ENCODE measurements at places on chromosomes 13 and 19. TPM values are rescaled to one million over a fixed set of nuclear protein-coding genes. Genes with fewer than 3 reads are reported as not detected.

The MAB21L1 gene
- 0.83 TPM for total RNA-seq

DNA sequence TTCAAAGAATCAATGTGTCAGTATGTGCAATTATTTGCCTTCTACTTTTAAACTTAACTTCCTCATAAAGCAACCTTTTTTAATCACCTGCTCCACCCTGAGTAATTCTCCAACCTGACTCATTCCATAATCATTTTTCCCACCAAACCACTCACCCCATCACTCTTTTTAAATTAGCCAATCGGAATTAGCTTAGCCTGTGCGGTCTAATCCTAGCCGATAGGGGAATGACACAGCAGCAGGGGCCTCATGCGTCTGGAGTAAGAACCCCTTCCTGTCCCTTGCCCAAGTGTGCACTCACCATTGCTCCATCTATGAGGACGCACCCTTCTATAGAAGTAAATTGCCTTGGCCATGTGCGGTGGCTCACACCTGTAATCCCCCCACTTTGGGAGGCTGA lies 27.4 kb upstream of the ZNF83 start:
- peak; percentile 39 for DNase-seq

- no peak for DNase-seq
These were observed 14.6 kb upstream of the FFAR2 start for GRCh38 chr19:35433448-35433847.

DNA sequence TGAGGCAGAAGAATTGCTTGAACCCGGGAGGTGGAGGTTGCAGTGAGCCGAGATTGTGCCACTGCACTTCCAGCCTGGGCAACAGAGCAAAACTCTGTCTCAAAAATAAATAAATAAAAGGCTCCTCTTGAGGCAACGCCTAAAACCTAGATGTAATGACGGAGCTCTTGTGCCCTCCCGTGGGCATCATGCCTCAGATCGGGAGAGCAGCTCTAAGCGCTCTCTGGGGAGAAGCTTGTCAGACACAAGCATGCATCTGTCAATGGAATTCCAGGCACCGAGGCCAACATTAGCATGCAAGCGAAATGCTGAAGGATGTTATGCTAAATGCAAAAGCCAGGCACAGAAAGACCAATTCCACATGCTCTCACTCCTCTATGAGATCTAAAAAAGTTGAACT lies 45.6 kb upstream of the MRI1 start:
- peak; percentile 66 for DNase-seq

- peak; percentile 34 for DNase-seq
These were observed 55.7 kb downstream of the MRPL57 start for GRCh38 chr13:21232196-21232595.

GRCh38 chr19:49862391-49863253 lies 4.8 kb downstream of the PNKP start:
- DNase-seq = no peak

DNA sequence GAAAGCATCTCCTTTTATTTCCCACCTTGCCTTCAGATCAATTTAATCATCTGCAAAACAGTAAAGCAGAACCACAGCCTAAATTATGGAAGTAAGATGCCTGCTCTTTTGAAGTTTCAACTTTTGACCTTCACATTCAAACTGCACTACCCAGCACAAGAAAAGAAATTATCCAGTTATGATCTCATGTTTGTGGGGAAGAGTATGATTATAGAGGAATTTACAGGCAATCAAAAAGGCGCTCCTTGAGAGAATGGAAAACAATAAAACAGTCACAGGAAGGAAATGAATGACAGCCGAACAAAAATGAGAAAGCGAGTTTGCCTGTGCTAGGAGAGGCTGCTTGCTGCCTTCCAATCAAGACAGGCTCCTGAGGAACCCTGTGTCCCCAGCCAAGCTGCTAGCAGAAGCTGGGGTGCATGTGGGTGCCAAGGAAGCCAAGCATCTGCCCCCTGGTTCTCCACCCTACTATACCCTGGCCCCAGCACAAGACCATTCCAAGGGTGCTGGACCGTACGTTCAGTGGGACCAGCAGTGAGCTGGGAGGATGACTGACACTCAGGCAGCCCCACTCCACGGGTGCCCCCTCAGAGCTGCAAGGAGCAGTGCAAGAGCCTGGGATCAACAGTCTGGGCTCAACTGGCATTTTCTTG lies 47.8 kb downstream of the PEPD start:
- peak; percentile 55 for DNase-seq

The GIPC1 gene
- 77.5 TPM for total RNA-seq

The ITGBL1 gene
- total RNA-seq = 22.2 TPM

GRCh38 chr19:34667349-34668076 lies 9.4 kb downstream of the SCGB2B2 start:
- peak; percentile 27 for DNase-seq

The ADGRE3 gene
- not detected for total RNA-seq

GRCh38 chr13:94988654-94989053 lies 276.3 kb upstream of the SOX21 start:
- no peak for DNase-seq

DNA sequence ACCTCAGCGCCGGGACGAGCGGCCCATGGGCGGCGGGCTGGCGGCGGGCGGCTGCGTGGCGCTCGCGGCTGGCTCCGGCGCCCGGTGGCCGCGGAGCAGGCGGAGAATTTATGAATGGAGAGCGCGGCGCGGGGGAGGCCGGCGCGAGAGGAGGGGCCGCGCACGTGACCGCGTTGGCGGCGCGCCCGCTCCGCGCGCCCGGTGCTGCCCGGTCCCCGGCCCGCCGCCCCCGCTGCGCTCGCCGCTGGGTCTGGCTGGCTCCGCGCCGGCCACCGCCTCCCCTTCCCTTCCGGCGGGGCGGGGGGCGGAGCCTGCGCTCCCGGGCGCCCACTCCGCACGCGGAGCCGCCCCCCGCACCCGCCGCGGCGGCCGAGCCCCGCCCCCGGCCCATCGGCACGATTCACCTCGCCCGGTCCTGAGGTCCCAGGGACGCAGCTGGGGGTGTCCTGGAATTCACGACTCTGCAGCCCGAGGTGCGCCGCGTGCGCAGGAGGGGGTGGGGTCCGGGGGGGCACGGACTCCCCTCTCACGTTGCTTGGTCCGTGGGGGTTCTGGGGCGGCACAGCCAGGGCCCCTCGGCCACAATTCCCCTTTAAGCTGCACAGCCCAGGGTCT lies at the start of gene CBARP:
Gene CBARP, minus strand, starts transcription at position 252 of the 615 bp plus-strand sequence. CDS start 1,905 bp downstream, outside the sequence.
- no peak for DNase-seq

- no peak for DNase-seq
These were observed 81.2 kb downstream of the WDFY2 start for GRCh38 chr13:51665456-51665855.

The LPAR2 gene
- total RNA-seq = under 0.01 TPM

GRCh38 chr19:8254286-8255001 lies 45.3 kb downstream of the CERS4 start:
- DNase-seq = no peak

The TRPC4 gene
- total RNA-seq = 5.3 TPM

The HNRNPL gene
- total RNA-seq = 429 TPM

DNA sequence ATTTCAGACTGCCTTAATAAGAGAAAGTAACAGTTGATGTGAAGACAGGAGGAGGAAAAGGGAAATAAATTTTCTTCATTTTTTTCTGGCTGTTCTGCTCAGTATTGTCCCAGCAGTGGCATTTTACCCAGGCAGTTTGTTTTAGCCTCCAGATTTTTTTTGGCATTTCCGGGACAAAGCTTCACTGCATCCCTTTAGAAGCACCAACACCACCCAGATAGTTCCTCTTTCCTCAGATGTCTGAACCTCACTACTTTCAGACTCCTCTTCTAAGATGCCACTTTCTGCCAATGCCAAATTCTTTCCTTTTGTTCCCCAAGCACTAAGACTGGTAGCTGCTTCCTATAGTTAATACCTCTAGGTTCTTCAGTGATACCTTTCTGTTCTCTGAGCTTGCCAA lies 480.1 kb upstream of the SLC10A2 start:
- DNase-seq = no peak

- peak; percentile 47 for DNase-seq
These were observed 60.9 kb downstream of the THSD1 start for GRCh38 chr13:52345048-52345447.

DNA sequence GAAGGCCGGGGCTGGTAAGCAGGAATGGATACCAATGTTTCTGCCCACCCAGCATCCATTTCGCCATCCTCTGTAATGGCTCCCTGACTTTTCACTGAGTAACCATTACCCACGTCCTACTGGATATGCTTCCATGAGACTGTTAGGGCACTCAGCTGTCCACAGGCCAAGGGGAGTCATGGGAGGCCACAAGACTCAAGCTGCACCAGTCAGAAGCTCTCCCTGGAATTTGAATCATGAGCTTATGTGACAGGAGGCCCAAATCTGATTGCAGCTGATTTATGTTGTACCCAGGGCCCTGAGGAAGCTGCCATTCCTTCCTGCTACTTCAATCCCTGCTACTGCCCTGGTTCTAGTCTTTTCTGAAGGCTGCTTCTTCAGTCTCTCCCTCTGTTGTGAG lies 28.3 kb downstream of the DEDD2 start:
- no peak for DNase-seq

The KLK3 gene
- not detected for total RNA-seq
